Thyroid gland (tissue), 4 donors: ENCODE measurements at places on chromosomes 1 and 21. TPM values are rescaled to one million over a fixed set of nuclear protein-coding genes. Genes with fewer than 3 reads are reported as not detected.
A peak's percentile ranks its signal among the peaks of the same experiment; 100 is the strongest.

The RPTN gene
- total RNA-seq = not detected

The TCHHL1 gene
- not detected for total RNA-seq

The CYP4A11 gene
- total RNA-seq = not detected

The HP1BP3 gene
- 248 TPM for total RNA-seq

The LINGO4 gene
- 0.13 TPM for total RNA-seq

The OR2L2 gene
- total RNA-seq = 0.27 TPM

The CD244 gene
- total RNA-seq = not detected

The CHRM3 gene
- 6.5 TPM for total RNA-seq

DNA sequence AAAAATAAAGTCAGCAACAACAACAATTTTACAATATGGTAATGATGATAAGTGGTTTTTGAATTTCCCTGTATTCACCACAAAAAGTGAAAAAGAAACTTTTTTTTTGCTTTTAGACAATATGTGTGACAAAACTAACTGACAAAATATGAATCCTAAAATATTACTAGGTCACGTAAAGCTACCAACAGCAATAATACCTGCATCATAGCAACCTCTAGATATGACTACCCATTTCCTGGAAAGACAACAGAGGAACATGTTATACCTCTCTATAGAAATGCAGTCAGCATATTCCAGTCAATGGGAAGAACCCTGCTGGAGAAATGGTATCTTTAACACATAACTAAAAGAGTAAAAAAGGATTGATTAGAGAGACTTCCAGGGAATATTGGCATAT is 73.7 kb downstream of the PDE4B start:
- H3K27me3 ChIP-seq = no peaks in the 10 kb centered on the region
- H3K4me3 ChIP-seq = no peak overlapping the region
- H3K36me3 ChIP-seq = no peaks in the 10 kb centered on the region
- no peak for DNase-seq

DNA sequence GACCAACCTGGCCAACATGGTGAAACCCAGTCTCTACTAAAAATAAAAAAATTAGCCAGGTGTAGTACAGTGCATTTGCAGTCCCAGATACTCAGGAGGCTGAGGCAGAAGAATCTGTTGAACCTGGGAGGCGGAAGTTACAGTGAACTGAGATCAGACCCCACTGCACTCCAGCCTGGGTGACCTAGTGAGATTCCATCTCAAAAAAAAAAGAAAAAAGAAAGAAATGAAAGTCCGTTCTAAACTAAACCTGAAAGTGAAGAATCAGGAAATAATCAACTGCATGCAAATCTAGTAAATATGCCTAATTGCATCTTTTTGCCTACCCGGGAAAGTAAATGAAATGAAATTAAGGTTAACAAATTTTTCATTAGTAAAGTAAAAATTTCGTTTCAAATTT is 99.6 kb downstream of the ZZZ3 start:
- DNase-seq = no peak
- H3K27ac ChIP-seq = no peak overlapping the region
- no peak overlapping the region for H3K4me3 ChIP-seq
- no peaks in the 10 kb centered on the region for H3K27me3 ChIP-seq
- no peaks in the 10 kb centered on the region for H3K36me3 ChIP-seq
- no peaks in the 10 kb centered on the region for H3K4me1 ChIP-seq

GRCh38 chr1:27967106-27967883 is 7.5 kb downstream of the XKR8 start:
- peaks cover 24% of the 10 kb centered on the region for H3K4me1 ChIP-seq
- peaks cover 31% of the 10 kb centered on the region for H3K36me3 ChIP-seq
- no peak overlapping the region for H3K4me3 ChIP-seq
- H3K27ac ChIP-seq = no peak overlapping the region
- H3K27me3 ChIP-seq = no peaks in the 10 kb centered on the region
- DNase-seq = no peak

DNA sequence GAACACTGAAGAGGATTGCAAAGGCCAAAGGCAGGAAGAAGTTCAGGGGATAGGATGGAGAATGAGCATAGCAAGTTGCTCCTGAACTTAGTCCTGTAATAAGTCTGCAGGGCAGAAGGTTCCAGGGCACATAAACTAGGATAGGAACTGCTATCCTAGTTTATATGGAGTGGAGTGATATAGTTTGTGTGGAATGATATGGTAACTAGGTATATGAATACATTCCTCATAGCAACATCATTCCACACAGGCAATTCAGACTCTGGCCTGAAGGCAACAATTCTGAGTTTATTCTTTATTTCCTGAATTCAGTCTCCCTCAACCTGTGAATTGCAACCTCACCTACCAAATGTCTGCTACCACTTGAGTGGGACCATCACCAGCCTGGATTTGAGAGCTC is 154.9 kb upstream of the GREM2 start:
- DNase-seq = no peak
- no peaks in the 10 kb centered on the region for H3K27me3 ChIP-seq
- no peaks in the 10 kb centered on the region for H3K36me3 ChIP-seq
- H3K27ac ChIP-seq = no peak overlapping the region

DNA sequence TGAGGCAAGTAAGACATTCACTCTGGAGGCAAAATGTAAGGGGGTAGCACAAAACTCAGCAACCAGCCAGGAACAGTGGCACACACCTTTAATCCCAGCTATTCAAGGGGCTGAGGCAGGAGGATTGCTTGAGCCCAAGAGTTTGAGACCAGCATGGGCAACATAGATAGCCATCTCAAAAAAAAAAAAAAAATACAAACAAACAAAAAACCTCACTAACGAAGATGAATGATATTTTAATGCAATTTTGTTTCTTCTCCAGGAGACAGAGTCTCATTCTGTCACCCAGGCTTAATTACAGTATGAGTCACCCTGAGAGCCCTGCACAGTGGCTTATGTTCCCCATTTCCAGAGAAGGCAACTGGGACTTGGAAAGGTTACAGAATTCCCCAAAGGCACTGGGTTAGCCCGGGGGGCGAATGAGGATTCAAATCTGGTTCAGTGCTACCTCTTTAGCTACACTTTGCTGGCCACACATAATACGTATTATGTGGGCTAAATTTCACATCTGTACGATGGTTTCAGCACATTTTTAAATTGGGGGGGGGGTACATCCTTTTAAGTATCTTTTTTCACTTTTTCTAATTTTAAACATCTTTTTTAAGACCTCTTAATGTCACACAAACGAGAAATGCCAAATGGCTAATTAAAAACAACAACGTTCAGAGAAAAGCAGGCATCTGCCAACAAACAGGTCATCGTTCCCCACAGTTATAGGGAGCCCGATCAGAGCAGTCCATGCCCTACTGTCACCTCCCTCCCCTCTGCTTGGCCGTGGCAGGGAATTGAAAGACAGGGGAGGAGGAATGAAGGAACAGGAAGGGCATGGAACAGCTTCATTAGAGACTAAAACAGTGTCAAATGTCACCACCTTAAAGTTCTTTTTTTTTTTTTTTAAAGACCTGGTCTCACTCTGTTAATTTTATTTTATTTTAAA is 3.5 kb downstream of the CELA2A start:
- no peak overlapping the region for H3K4me3 ChIP-seq
- no peak overlapping the region for H3K27ac ChIP-seq
- H3K36me3 ChIP-seq = no peaks in the 10 kb centered on the region
- no peaks in the 10 kb centered on the region for H3K4me1 ChIP-seq

- no peaks in the 10 kb centered on the region for H3K27me3 ChIP-seq
- H3K4me3 ChIP-seq = no peak overlapping the region
- DNase-seq = no peak
- no peak overlapping the region for H3K27ac ChIP-seq
- no peaks in the 10 kb centered on the region for H3K4me1 ChIP-seq
These were observed 6.0 kb downstream of the S100A9 start for GRCh38 chr1:153363641-153364040.

GRCh38 chr1:9388335-9389180 is 95.9 kb downstream of the SPSB1 start:
- no peaks in the 10 kb centered on the region for H3K36me3 ChIP-seq
- H3K4me1 ChIP-seq = peaks cover 21% of the 10 kb centered on the region
- H3K27me3 ChIP-seq = no peaks in the 10 kb centered on the region

DNA sequence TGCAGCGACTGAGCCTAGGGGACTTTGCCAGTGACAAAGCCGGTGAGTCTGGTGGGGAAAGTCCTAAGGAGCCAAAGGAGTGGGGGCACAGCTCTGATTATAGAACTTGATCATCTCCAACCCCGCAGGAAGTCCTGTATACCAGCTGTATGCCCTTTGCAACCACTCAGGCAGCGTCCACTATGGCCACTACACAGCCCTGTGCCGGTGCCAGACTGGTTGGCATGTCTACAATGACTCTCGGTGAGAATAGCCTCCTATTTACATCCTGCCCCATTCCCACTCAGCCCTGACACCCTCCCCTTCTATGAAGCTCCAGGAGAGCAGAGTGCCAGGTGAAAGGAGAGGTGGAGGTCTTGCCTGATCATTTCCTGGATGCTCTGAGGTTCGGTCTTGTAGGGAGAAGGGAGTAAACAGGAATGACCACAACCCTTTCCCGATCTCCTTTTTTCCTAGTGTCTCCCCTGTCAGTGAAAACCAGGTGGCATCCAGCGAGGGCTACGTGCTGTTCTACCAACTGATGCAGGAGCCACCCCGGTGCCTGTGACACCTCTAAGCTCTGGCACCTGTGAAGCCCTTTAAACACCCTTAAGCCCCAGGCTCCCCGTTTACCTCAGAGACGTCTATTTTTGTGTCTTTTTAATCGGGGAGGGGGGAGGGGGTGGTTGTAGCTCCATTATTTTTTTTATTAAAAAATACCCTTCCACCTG is 1.2 kb upstream of the PPOX start:
- no peaks in the 10 kb centered on the region for H3K36me3 ChIP-seq
- H3K27me3 ChIP-seq = no peaks in the 10 kb centered on the region
- DNase-seq = no peak

DNA sequence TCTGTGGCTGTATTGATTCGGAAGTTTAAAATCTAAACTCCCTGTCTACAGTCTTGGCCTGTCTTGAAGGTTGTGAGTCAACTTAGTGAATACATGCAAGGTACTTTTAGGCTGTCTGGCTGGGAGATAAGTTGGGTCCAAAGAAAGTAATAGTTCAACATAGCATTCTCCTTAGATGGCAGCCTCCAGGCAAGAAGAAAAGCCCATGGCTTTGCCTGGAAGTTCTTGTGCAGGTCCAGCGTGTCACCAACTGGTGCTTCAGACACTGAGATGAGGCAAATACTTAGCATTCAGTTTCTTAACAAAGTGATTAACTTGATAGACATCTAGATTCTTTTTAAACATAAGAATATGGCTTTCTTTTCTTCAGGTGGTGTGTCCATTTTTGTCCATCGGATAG is 328.2 kb downstream of the DISC1 start:
- no peak overlapping the region for H3K4me3 ChIP-seq
- no peak for DNase-seq
- no peaks in the 10 kb centered on the region for H3K27me3 ChIP-seq
- H3K27ac ChIP-seq = no peak overlapping the region
- no peaks in the 10 kb centered on the region for H3K4me1 ChIP-seq

- H3K4me3 ChIP-seq = no peak overlapping the region
- H3K4me1 ChIP-seq = no peaks in the 10 kb centered on the region
- H3K27ac ChIP-seq = no peak overlapping the region
- H3K36me3 ChIP-seq = no peaks in the 10 kb centered on the region
These were observed 5.5 kb downstream of the UCK2 start for GRCh38 chr1:165832902-165833301.

DNA sequence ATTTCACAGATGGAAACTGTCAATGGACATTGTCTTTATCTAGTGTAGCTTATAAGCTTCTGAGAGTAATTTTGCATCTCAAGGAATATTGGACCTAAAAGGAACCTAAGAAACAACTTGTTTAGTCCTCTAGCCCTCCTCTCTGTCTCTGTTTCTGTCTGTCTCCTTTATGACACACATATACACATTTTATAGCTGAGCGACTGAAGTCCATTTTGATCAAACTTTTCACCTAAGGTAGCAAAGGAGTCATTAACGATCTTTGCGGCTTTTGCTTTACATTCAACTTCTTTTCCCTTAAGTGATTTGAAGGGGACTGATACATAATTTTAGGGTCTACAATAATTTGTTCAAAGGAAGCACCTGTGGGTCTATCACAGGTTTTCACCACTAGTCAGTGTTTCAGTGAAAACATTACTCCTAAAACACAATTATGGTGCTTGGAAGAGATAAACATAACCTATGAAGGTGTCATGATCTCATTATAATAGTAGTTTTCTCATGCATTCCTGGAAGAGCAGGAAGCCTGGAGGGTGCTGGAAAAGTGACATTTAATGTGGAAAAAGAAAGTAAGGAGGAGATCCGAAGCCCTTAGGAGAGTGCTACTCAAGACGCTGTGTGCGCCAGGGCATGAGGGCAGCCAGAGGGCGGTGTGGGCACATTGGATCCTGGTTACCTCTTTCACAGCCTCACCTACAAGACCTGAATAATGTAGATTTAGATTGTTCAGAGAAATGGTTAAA is 248.6 kb downstream of the DNM3 start:
- H3K27me3 ChIP-seq = no peaks in the 10 kb centered on the region
- H3K36me3 ChIP-seq = no peaks in the 10 kb centered on the region
- DNase-seq = peak; percentile 76
- H3K27ac ChIP-seq = no peak overlapping the region
- no peaks in the 10 kb centered on the region for H3K4me1 ChIP-seq
- no peak overlapping the region for H3K4me3 ChIP-seq

- no peaks in the 10 kb centered on the region for H3K36me3 ChIP-seq
- no peak overlapping the region for H3K4me3 ChIP-seq
- H3K27me3 ChIP-seq = no peaks in the 10 kb centered on the region
These were observed 72.5 kb downstream of the ARHGEF10L start for GRCh38 chr1:17611991-17612390.

GRCh38 chr1:83548311-83548710 is 450.6 kb downstream of the TTLL7 start:
- no peak overlapping the region for H3K4me3 ChIP-seq
- H3K36me3 ChIP-seq = no peaks in the 10 kb centered on the region
- H3K4me1 ChIP-seq = peaks cover 12% of the 10 kb centered on the region

DNA sequence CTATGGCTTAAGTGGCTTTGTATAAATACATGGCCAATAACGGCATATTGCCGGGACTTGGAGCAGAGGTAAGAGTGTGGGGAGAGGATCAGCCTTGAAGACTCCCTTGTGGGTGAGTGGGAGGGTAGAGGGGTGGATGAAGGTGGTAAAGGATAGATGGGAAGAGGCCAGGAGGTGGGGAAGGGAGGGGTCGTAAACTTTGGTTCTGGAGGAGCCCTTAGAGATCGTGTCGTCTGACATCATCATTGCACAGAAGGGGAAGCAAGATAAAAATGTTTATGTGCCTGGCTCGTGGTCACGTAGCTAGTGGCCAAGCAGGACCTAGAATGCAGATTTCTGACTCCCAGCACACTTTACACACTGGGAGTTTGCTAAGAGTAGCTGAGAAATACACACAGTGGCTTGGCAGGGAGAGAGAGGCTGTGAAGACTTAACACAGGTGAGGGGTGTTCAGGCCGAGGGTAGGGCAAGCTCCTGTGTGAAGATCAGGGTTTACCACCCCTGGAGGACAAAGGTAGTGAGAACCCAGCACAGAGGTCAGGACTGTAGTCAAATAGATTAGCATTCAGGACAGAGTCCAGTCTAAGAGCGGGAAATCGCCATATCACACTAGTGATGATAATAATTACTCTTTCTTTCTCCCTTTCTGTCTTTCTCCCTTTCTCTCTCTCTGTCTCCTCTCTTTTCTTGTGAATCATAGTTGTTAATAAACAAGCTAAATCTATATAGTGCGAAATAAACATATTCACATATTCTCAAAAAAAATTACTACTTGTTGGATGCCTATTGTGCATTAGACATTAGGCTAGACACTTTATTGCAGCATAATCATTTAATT is 75.5 kb downstream of the LRRC8D start:
- no peaks in the 10 kb centered on the region for H3K36me3 ChIP-seq
- H3K27me3 ChIP-seq = no peaks in the 10 kb centered on the region
- no peak overlapping the region for H3K27ac ChIP-seq
- H3K4me3 ChIP-seq = no peak overlapping the region
- no peak for DNase-seq
